Activated naive CD4-positive, alpha-beta T cell treated with anti-CD3 and anti-CD28 coated beads, Interleukin-2, amount 50 U/mL, for 72 hours (primary cell): ENCODE measurements at places on chromosomes 16 and 17.
A peak's percentile ranks its signal among the peaks of the same experiment; 100 is the strongest.

DNA sequence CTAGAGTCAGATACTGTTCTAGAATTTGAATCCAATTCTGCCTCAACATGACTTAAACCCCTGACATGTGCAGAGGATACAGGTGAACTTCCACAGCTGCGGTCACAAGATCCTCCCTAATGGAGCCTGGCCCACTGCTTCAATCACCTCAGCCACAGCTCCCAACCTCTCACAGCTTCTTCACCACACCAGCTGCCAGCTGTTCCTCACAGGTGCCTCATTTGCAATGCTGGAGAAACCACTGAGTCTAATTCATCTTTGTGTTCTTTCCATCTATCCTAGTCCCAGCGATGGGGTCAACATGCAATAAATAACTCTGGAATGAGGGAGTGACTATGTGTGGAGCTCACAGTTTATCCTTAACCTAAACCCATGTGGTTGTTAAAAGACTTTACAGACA, 72.0 kb upstream of the MAF start:
- DNase-seq: no peak

- DNase-seq: peak; percentile 8
These were observed 16.5 kb upstream of the CLEC3A start for GRCh38 chr16:78005881-78006280.

GRCh38 chr16:80827007-80827406, 22.6 kb upstream of the CDYL2 start:
- DNase-seq: no peak

DNA sequence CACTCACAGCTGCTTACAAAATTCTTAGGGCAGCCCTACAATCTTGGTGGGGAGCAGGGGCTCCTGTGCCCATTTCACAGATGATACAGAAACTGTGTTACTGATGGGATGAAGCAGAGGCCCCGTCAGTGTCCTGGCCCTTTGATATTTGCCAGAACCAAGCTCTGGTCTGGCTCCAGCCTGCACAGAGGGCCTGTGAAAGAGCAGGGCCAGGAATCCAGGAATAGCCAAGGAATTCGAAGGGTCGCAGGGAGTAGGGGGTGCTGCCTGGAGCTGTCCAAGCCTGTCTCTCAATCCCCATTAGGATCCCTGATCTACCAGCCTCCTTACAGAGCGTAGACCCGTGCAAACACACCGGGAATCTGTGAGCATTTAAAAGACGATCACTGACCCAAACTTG, 86.3 kb upstream of the RCVRN start:
- DNase-seq: no peak

- DNase-seq: no peak
These were observed 24.2 kb upstream of the ABCA9 start for GRCh38 chr17:69084911-69085310.

GRCh38 chr17:43024407-43025289, at the start of gene RND2:
RND2 (plus strand) TSS chr17:43025231; CDS start chr17:43025348, 117 bp downstream.
- peak; percentile 75 for DNase-seq

GRCh38 chr17:5592382-5592781, 8.1 kb upstream of the NLRP1 start:
- DNase-seq: no peak

GRCh38 chr16:77190190-77190477, 856 bp upstream of the MON1B start:
- no peak for DNase-seq

DNA sequence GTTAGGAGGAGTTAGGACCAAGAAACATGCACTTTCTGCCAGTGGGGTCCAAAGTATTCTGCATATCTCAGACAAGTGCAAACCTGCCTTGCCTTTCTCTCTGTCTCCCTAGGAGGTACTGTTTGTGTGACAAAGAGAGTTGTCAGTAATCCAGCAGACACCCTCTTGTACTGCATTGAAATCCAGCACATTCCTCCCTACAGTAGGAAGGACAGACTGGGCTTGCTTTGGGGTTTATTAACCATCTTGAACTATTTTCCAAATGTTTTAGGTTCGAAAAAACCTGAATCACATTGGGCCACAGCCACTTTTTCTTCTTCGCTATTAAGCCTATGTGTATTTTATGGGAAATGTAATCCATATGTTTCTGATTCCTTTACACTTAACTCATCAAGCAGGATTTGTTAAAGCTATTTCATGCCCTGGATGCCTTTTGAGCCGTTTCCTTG, 204.2 kb upstream of the KCNJ16 start:
- DNase-seq: no peak

GRCh38 chr17:38896346-38896954, 26.6 kb downstream of the LASP1 start:
- no peak for DNase-seq

GRCh38 chr17:44917456-44917855, 2.2 kb upstream of the GFAP start:
- DNase-seq: no peak

DNA sequence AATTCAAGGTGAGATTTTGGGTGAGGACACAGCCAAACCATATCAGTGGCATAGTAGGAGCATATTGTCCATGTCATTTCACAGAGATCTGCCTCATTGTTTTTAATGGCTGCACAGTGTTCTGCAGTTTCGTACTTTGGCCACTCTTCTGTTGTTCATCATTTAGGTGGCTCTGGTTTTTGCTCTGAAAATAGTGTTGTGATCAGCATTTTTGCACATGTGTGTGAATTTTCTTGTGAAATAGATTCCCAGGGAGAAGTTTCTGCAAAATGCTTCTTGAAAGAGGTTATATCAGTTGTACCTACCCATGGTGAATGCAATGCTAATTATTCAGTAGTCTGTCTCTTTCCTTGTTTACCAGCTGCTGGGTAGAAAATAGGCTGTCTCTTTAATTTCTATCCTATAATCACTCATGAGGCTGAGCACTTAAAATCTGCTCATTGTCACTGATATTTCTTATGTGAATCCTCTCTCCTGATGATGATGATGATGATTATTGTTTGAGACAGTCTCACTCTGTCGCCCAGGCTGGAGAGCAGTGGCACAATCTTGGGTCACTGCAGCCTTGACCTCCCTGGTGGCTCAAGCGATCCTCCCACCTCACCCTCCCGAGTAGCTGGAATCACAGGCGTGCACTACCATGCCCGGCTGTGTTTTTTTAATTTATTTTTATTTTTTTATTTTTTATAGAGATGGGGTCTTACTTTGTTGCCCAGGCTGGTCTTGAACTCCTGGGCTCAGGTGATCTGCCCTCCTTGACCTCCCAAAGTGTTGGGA, 10.5 kb downstream of the LCMT1 start:
- DNase-seq: no peak

DNA sequence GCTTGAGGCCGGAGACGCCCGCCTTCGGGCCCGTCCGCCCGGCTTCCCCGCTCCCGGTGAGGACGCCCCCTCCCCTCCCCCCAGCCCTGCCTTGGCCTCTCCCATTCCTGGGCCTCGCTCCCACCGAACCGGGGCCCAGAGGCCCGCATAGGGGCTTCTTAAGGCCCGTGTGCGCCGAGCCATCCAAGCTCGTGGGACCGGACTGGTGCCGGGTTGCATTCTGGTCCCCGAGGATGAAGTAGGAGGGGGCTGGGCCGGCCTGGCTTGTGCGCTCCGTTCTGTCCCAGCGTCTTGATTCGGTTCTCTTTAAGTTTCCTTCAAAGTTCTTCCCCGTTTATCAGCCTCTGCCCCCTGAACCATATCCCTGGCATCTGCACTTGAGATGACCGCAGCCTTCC, 488 bp downstream of the SENP3 start:
- DNase-seq: no peak

- DNase-seq: no peak
These were observed 55.8 kb upstream of the B4GALNT2 start for GRCh38 chr17:49076573-49077384.

- no peak for DNase-seq
These were observed 4.2 kb downstream of the CORO7 start for GRCh38 chr16:4412159-4412558.

DNA sequence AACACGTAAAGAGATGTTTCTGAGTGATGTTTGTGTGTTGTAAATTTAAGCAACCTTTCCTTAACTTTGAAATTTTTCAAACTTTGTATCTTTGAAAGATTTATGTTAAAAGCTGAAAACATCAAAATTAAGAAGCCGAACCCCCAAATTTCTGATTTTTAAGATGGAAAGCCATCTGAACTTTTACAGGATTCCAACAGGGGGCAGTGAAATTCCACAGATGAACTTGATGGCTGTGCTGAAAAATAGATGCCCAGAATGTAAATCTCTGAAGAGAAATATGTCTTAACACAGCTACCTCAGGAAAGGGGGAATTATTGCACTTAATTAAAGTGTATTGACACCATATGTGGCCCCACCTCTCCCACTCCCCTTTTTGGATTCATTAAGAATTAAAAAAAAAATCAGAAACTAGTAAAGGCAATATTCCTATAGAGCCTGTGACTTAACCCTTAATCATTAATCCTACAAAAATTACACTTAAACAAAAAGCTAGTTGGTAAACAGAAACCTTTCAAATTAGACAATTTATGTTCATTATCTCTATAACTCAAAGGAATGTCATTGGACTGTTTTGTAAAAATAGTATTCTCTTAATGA, 597.9 kb downstream of the KCNJ2 start:
- no peak for DNase-seq

- no peak for DNase-seq
These were observed 125.3 kb upstream of the SALL1 start for GRCh38 chr16:51276336-51276735.

GRCh38 chr16:25040543-25040942, 25.4 kb upstream of the ARHGAP17 start:
- no peak for DNase-seq

DNA sequence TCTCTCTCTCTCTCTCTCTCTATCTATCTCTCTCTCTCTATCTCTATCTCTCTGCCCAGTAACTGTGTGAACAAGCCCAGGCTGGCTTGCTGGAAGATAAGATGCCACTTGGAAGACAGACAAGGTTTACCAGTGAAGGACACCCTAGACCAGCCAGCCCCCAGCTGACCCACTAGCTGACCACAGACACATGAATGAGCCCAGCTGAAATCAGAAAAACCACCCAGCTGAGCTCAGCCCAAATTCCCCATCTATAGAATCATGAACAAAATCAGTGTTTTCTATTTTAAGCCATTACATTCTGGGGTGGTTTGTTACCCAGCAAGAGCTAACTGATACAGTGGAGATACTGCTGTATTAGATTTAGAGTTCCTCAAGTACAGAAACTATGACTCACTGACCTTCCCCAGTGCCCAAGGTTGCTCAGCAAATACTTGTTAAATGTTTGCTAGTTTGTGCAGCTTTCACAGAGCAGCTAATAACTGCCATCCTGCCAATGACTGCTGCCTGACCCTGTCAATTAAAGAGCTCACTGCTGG, 18.0 kb downstream of the EMP2 start:
- DNase-seq: no peak

DNA sequence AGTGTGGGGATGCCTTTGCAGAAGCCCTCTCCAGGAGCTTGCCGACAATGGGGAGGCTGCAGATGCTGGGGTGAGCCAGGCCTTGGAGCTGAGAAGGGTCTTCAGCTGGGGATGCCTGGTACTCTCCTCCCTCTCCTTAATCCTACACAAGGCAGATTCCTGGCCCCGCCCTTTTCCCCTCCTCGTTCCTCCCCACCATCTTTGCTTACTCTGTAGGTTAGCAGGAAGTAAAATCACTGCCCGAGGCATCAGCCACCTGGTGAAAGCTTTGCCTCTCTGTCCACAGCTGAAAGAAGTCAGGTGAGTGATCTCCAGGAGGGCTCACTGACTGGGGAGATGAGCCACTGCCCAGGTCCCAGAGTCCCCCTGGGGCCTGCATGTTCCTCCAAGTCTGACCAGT, 38.7 kb downstream of the NLRC5 start:
- DNase-seq: no peak

DNA sequence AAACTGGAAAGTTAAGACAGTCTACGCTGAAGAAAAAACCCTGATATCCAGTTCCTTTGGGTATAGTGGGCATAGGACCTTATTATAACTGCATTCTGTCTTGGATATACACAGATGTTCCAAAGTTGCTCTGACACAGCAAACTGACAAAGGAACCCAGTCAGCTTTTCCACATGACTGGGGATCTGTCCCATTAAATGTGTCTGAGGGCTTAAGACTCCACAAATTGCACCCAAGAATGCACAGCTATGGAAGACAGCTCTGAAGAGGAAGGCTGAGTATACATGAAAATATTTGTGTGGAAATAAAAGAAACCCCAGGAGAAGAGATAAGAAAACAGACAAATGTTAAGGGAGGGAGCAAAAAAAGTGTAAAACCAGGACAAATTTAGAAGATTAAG, 114.1 kb downstream of the SPAG9 start:
- no peak for DNase-seq

GRCh38 chr16:66717112-66717675, 20.7 kb upstream of the CMTM4 start:
- DNase-seq: no peak

DNA sequence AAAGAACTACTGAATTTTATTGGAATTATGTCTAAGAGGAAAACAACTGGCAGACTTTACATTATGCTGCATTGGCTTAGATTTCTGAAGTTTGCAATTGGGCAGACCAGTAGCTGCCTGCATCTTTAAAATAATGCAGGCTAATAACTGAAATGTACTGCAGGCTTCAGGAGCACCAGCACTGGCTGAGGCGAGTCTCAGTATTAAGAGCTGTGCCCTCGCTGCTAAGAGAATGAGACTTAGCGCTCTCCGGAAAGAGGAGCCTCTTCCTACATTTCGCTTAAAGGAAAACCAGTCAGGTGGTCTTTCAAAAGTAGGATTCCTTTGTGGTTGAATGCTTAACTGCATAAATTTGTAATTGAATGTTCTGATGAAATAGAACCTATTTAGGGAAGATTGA, 885 bp downstream of the CNTNAP4 start:
- no peak for DNase-seq

- DNase-seq: no peak
These were observed 22.5 kb downstream of the AXIN2 start for GRCh38 chr17:65538675-65539529.

- no peak for DNase-seq
These were observed 6.4 kb downstream of the ST6GALNAC2 start for GRCh38 chr17:76579281-76579680.

GRCh38 chr17:46763416-46763815, 55.1 kb downstream of the WNT3 start:
- no peak for DNase-seq

DNA sequence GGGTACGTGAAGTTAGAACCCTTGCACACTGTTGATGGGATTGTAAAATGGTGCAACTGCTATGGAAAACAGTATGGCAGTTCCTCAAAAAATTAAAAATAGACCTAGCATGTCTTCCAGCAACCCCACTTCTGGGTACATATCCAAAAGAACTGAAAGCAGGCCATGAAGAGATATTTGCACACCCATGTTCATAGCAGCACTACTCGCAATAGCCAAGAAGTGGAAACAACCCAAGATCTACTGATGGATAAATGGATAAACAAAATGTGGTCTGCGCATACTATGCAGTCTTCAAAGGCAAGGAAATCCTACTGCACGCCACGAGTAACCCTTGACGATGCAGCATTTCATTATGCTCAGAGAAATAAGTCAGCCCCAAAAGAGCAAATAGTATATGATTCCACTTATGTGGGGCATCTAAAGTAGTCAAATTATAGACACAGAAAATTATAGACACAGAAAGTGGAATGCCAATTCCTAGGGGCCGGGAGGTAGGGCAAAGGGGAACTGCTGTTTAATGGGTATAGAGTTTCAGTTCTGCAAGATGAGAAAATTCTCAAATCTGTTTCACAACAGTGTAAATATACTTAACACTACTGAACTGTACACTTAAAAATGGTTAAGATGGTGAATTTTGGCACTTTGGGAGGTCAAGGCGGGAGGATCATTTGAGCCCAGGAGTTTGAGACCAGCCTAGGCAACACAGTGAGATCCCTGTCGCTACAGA, 17.2 kb downstream of the CORO7 start:
- no peak for DNase-seq

- DNase-seq: no peak
These were observed 488 bp downstream of the C17orf113 start for GRCh38 chr17:42049834-42050392.

- DNase-seq: no peak
These were observed 6.7 kb downstream of the BAHCC1 start for GRCh38 chr17:81401723-81402529.
